ENCODE measurements at places on chromosomes 2 and 18.

GRCh38 chr2:109736177-109736827 lies 57.8 kb upstream of the RGPD5 start:
- peaks cover 12% of the 10 kb centered on the region for H3K27me3 ChIP-seq
- no peak overlapping the region for H3K27ac ChIP-seq
- no peaks in the 10 kb centered on the region for H3K36me3 ChIP-seq
- peak; percentile 42 for DNase-seq
- no peaks in the 10 kb centered on the region for H3K4me1 ChIP-seq

DNA sequence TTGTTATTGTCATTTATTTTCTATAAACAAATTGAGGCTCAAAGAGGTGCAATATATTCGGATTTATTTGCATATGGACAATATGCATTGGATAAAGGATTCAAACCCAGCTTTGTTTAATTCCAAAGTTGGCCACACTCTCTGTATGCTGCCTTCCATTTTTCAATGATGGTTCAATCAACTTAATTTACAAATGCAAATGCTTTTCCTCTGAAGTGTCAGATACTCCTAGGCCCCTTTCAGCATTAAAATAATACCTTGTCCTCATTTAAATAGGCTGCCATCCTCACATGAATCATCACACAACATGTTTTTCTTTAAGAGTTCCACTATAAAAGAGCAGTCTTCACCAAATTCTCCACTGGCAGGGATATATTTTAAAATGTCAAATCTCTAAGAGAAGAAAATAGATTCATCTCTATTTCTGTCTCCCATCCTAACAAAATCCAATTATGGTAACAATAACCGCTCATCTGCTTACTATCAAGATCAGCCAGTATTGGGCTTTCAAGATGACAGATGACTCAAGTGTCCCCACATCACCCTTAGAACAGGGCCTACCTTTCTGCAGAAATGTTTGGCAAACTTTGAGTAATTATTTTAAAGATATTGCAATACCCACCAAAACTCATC lies 114.8 kb downstream of the SCG2 start:
- H3K36me3 ChIP-seq: no peaks in the 10 kb centered on the region
- DNase-seq: no peak
- no peaks in the 10 kb centered on the region for H3K27me3 ChIP-seq
- no peaks in the 10 kb centered on the region for H3K4me1 ChIP-seq

GRCh38 chr2:37469126-37469525 lies 124.7 kb downstream of the QPCT start:
- H3K27ac ChIP-seq: no peak overlapping the region
- H3K4me1 ChIP-seq: no peaks in the 10 kb centered on the region
- no peak for DNase-seq
- H3K36me3 ChIP-seq: no peaks in the 10 kb centered on the region
- no peaks in the 10 kb centered on the region for H3K27me3 ChIP-seq
- no peak overlapping the region for H3K4me3 ChIP-seq

- H3K27ac ChIP-seq: no peak within 1 kb of the TSS
- H3K36me3 ChIP-seq: no peaks in the 10 kb centered on the region
- H3K4me3 ChIP-seq: no peak within 1 kb of the TSS
- H3K27me3 ChIP-seq: peaks cover 8% of the 10 kb centered on the region
- H3K4me1 ChIP-seq: peaks cover 6% of the 10 kb centered on the region
- no peak for DNase-seq
Measured at GRCh38 chr18:12093520-12094257, at the start of gene ANKRD62. ANKRD62 (plus strand) TSS chr18:12093843; CDS start chr18:12094018, 175 bp downstream.

GRCh38 chr18:44884431-44884830 lies 203.7 kb downstream of the SETBP1 start:
- H3K36me3 ChIP-seq: no peaks in the 10 kb centered on the region
- H3K27ac ChIP-seq: no peak overlapping the region
- no peak overlapping the region for H3K4me3 ChIP-seq

DNA sequence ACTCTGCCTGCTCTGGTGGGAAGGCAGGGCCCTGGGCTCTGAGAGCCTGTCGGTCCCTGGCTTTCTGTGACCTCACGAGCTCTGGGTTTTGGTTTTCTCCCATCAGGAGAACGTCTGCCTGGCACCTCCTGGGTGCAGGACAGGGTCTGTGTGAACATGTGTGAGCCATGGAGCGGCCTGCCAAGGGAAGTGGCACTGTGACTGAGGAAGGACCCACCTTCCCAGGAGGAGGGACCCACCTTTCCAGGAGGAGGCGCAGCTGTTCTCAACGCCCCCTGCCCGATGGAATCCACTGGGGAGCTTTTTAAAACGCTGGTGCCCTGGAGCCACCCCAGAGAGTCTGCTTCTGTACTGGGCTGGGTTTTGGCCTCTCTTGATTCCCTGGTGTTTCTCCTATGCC lies 168.7 kb downstream of the GLI2 start:
- DNase-seq: no peak
- no peak overlapping the region for H3K27ac ChIP-seq
- H3K36me3 ChIP-seq: no peaks in the 10 kb centered on the region
- no peak overlapping the region for H3K4me3 ChIP-seq
- no peaks in the 10 kb centered on the region for H3K4me1 ChIP-seq
- H3K27me3 ChIP-seq: no peaks in the 10 kb centered on the region

- H3K27ac ChIP-seq: no peak overlapping the region
- peaks cover 2% of the 10 kb centered on the region for H3K27me3 ChIP-seq
- no peaks in the 10 kb centered on the region for H3K36me3 ChIP-seq
- no peak for DNase-seq
Measured at GRCh38 chr2:132969371-132969985, 299.5 kb upstream of the LYPD1 start.

GRCh38 chr2:172551271-172551670 lies 4.6 kb upstream of the PDK1 start:
- DNase-seq: no peak
- no peak overlapping the region for H3K4me3 ChIP-seq
- no peak overlapping the region for H3K27ac ChIP-seq
- peaks cover 47% of the 10 kb centered on the region for H3K4me1 ChIP-seq
- peaks cover 6% of the 10 kb centered on the region for H3K27me3 ChIP-seq

GRCh38 chr18:49663899-49664890 lies 102.3 kb downstream of the LIPG start:
- no peak overlapping the region for H3K4me3 ChIP-seq
- no peak overlapping the region for H3K27ac ChIP-seq
- no peak for DNase-seq
- no peaks in the 10 kb centered on the region for H3K4me1 ChIP-seq
- no peaks in the 10 kb centered on the region for H3K36me3 ChIP-seq

DNA sequence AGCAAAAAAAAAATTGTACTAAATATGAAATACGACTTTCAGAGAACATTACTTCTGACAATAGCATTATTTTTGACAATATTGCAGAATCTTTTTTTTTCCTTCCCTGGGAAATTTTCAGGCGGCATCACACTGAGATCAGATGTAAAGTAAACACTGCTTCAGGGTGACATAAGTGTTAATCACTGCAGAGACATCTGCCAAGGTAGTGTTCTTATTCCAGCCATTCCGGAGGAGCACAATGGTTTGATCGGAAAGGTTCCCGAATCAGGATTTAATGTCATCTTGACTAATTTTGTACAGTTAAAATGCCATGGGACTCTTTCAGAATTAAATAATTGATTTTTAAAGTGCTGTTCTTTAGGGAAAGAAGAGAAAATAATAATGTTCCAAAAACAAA lies 56.7 kb upstream of the ZNF236 start:
- H3K27me3 ChIP-seq: no peaks in the 10 kb centered on the region
- no peaks in the 10 kb centered on the region for H3K36me3 ChIP-seq
- no peak for DNase-seq
- peaks cover 13% of the 10 kb centered on the region for H3K4me1 ChIP-seq
- no peak overlapping the region for H3K4me3 ChIP-seq

DNA sequence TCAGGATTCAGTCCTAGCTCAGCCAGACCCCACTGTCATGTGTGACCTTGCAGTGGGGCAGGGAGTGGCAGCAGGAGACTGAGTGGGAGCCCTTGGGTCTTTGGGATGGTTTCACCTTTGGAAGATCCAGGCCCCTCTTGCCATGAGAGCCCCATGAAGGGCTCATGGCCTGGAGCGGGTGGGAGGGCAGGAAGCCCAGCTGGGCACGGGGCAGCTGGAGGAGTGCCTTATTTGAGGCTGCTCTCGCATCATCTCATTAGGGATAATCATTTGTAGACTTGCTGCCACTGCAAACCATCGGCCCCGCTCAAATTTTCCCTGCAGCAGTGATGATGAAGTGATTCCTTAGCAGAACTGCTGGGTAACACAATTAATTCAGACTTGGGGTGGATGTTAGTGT lies 73.9 kb downstream of the TGOLN2 start:
- DNase-seq: no peak
- no peaks in the 10 kb centered on the region for H3K4me1 ChIP-seq
- H3K4me3 ChIP-seq: no peak overlapping the region
- H3K27ac ChIP-seq: no peak overlapping the region

GRCh38 chr2:195600778-195601177 lies 56.2 kb upstream of the SLC39A10 start:
- H3K4me1 ChIP-seq: peaks cover 13% of the 10 kb centered on the region
- H3K4me3 ChIP-seq: no peak overlapping the region
- H3K27ac ChIP-seq: no peak overlapping the region

DNA sequence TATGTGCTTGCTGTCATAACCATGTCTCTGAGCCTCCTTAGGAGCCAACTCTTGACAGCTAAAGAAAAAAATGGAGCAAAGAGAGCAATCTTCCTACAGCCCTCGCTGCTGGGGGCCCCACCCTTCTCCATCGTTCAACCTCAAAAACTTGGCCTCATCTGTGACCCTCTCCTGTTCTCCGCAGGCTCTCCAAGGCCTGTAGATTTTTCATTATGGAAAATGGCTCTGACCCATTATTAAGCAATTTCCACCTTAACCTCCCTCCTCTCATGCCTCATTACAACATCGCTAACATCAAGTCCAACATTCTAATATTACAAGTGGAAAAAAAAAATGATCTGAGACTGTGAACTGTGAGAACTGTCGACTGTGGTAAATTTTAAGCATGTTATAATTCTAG lies 98.7 kb downstream of the SLC8A1 start:
- DNase-seq: no peak
- H3K27ac ChIP-seq: no peak overlapping the region
- no peak overlapping the region for H3K4me3 ChIP-seq
- no peaks in the 10 kb centered on the region for H3K27me3 ChIP-seq
- no peaks in the 10 kb centered on the region for H3K36me3 ChIP-seq
- H3K4me1 ChIP-seq: no peaks in the 10 kb centered on the region

DNA sequence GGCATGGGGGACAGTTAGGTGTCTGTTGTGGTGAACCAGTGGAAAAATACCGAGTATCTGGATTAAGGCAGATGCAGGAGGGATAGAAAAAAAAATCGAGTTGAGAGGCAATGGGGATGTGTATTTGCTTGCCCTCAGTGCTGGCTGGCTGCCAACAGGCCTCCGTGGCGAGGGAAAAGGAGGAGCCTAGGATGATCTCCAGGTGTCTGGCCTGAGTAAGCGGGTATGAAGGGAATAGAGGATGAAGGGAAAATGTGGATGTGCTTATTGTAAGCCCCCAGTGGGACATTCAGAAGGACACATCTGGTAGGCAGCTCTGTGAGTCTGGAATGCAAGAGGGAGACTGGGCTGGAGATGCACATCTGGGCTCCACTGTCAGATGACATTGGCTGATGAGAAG lies 22.8 kb downstream of the KCNS3 start:
- H3K4me3 ChIP-seq: no peak overlapping the region
- peaks cover 22% of the 10 kb centered on the region for H3K27me3 ChIP-seq
- no peaks in the 10 kb centered on the region for H3K36me3 ChIP-seq

DNA sequence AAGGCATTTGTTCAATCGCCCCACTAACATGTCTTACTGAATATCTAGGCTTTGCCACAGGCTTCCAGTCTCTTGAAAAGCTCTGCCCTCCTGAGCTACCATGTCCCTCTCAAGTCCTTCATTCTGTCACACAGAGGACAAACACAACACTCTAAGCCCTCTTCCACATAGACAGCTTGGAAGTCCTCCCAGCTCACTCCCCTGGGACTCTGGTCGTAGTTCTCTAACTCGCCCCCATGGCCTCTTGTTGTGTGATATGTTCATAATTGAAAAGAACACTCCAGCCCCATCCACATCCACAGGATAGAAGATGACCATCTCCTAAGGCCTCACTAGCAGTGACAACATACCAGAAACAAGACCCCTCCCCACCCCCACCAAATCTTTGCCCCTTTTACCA lies 37.9 kb downstream of the BUB1 start:
- H3K27me3 ChIP-seq: no peaks in the 10 kb centered on the region
- no peak overlapping the region for H3K27ac ChIP-seq
- no peak for DNase-seq
- peaks cover 61% of the 10 kb centered on the region for H3K36me3 ChIP-seq
- H3K4me1 ChIP-seq: no peaks in the 10 kb centered on the region

DNA sequence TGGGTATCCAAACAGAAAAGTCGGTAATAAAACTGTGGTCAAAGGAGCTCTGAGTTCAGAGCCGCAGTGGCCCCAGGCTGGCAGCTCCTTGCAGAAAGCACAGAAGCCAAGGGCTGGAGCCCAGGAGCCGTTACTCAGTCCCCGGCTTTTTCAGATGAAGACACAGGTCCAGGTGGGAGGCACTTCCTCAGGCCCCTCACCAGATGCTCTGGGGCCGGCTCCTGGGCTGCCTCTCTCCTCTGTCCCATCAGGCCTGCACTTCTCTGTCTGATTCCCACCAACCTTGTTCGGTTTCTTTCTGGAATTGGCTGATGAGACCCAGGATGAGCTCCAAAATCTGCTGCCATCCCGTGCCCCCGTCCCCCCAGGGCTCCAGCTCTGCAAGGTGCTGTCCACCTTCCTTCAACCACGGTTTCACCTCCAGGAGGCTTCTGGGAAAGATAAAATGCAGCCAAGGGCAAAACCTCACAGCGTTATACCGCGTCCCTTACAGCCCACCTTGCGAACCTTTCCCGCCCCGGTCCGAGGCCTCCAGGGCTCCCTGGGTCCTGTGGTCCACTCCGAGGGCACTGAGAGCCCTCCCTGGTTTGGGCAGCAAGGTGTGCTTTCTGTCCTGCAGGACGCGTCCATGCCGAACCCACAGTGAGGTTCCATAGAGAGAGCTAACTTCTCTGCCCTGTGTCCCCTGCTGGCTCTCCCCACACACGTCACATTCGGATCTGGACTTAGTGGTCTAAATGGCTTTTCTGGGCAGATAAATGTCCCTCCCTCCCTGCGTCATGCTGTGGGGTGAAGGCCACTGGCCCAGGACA lies 102.9 kb downstream of the TPO start:
- H3K4me1 ChIP-seq: peaks cover 19% of the 10 kb centered on the region
- no peak overlapping the region for H3K27ac ChIP-seq
- no peaks in the 10 kb centered on the region for H3K27me3 ChIP-seq
- no peaks in the 10 kb centered on the region for H3K36me3 ChIP-seq

GRCh38 chr18:25503567-25504081 lies 151.7 kb upstream of the ZNF521 start:
- H3K4me1 ChIP-seq: no peaks in the 10 kb centered on the region
- no peak overlapping the region for H3K27ac ChIP-seq
- H3K36me3 ChIP-seq: no peaks in the 10 kb centered on the region
- H3K27me3 ChIP-seq: peaks cover 3% of the 10 kb centered on the region
- H3K4me3 ChIP-seq: no peak overlapping the region

All from activated CD4-positive, alpha-beta T cell treated with anti-CD3 and anti-CD28 coated beads for 36 hours (primary cell).